H9 (cell line): ENCODE measurements at places on chromosomes 1 and 21. TPM values are rescaled to one million over a fixed set of nuclear protein-coding genes. Genes with fewer than 3 reads are reported as not detected.

NRAS gene
- 72.9 and 73.4 TPM in 2 replicates for total RNA-seq

SMIM1 gene
- total RNA-seq = 5.3 and 7.3 TPM in 2 replicates

SLC5A3 gene
- 11.4 and 12.3 TPM in 2 replicates for total RNA-seq

ADAM30 gene
- total RNA-seq = not detected in 2 replicates

C1QB gene
- not detected in 2 replicates for total RNA-seq

FCRL6 gene
- total RNA-seq = not detected in 2 replicates

HOOK1 gene
- 31.0 and 42.0 TPM in 2 replicates for total RNA-seq

RAB4A gene
- 64.2 and 66.7 TPM in 2 replicates for total RNA-seq

DNA sequence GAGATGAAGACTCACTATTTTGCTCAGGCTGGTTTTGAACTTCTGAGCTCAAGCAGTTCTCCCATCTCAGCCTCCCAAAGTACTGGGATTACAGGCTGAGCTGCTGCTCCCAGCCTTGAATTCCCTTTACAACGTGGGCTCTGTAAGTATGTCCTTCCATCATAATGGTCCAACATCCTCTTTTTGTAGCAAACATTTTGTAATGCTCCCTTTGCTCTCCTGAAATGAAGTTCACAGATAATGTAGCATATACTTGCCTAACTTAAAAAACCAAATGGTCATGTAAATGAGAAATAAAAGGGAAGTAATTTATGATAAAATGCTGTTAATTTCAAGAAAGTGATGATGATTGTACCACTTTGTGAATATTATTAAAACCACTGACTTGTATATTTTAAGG, 30.5 kb upstream of the THEM4 start:
- no peak overlapping the region for H3K27ac ChIP-seq
- H3K27me3 ChIP-seq = no peaks in the 10 kb centered on the region
- no peak overlapping the region for H3K4me3 ChIP-seq
- H3K36me3 ChIP-seq = no peaks in the 10 kb centered on the region
- no peaks in the 10 kb centered on the region; the same call in 1 of the 2 replicates for H3K4me1 ChIP-seq

DNA sequence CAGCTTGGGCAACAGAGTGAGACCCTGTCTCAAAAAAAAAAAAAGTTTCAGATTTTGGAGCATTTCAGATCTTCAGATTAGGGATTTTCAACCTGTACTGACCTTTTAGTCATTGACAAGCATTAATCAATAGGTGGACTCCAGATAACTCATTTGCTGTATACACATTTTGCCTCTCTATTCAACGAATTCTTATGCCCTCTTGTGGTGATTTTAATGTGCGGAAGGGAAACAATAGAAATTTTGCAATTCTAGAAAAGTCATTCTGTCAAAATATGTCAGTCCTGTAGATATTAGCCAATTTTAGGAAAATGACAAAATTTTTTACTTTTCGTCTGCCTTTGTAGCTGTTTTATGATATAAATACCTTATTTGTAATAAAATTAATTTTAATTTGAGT, 11.6 kb upstream of the OR2G2 start:
- H3K27me3 ChIP-seq = no peaks in the 10 kb centered on the region
- no peak overlapping the region for H3K4me3 ChIP-seq
- no peaks in the 10 kb centered on the region; the same call in 1 of the 2 replicates for H3K4me1 ChIP-seq
- H3K36me3 ChIP-seq = no peaks in the 10 kb centered on the region

DNA sequence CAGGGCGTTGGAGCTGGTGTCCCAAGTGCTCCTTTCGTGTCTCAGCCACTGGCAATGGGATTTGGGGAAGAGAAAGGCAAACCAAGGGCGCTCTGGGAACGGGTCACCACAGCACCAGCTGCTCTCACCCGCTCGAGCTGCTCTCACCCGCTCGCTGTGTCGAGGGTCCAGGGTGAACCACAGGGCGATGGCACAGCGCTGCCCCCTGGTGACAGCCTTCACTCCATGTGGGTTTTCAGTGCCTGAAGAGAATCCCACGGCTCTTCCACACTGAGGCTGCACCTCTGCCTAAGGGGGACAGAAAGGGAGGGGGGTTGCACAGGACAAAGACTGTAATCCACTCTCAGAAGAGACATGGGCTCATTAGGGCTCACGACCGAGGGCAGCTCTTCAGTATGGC, 7.1 kb upstream of the CLDN19 start:
- H3K27ac ChIP-seq = no peak overlapping the region
- peaks cover 52% of the 10 kb centered on the region for H3K36me3 ChIP-seq
- peak; percentile 71 for DNase-seq
- H3K4me1 ChIP-seq = no peaks in the 10 kb centered on the region

DNA sequence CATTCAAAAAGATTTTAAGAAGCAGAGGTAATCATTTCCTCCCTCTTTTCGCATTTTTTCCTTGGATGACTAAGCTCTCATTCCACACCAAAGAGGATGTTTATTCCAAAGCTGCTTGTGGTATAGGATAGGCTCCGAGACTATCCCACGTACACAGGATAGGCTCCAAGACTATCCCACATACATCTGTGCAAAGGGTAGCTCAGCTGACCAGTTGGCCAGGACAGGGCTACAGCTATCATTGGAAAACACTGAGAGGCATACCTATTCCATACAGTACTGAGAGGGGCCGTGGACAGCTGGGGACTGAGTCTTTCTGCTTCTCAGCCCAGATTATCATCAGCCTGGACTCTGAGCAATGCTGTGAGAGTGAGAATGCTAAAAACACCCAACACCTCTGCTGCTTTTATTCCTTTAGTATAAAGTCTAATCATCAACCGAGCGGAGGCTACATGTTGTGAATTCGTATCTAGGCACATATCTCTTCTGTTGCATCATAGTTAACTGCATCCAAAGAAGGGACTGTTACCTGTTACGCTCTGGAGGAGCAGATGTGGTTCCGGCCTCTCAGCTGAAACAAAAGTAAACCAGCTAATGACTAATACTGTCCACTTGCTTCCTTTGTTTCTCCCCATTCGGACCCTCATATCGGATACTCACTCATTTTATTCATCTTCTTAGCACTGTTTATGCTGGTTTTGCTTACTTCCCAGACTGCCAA, 141.0 kb downstream of the TNFSF18 start:
- DNase-seq = no peak
- no peak overlapping the region for H3K4me3 ChIP-seq
- H3K27ac ChIP-seq = no peak overlapping the region

DNA sequence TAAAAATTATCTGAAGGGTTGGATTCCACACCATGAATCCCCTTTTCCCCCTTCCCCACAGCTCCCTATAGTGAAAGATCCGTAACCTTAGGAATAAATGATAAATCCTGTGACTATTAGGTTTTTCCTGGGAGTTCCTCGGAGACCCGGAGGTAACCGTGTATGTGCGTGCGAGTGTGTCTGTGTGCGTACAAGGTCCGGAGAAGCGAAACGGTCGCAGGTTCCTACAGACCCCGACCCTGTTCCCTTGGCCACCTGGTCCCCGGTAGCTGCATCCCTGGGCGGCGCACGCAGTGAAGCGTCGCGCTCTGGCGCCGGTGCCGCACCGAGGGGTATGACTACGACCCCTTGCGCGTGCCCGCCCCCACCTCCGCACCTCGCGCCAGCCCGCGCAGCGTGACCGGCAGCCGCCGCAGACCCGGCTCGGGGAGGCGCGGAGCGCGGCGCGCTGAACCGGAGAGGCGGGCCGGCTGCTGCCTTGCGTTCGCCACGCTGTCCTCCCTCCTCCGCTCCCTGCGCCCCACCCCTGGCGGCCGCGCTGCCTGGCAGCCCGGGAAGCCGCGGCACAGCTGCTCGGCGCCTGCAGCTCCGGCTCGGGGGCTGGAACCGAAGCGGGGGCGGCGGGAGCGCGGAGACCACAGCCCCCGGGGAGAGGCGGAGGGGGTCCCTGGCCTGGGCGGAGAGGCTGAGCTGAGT, at the start of gene AK5:
Gene AK5, plus strand, starts transcription at position 529 of the 696 bp plus-strand sequence. CDS start 295 bp downstream, outside the sequence.
- H3K4me3 ChIP-seq = peak within 1 kb of the TSS; percentile 88
- DNase-seq = peak; percentile 53
- no peak within 1 kb of the TSS for H3K27ac ChIP-seq

- no peaks in the 10 kb centered on the region for H3K27me3 ChIP-seq
- no peak overlapping the region for H3K27ac ChIP-seq
Measured at GRCh38 chr1:23575226-23575810, 16.0 kb upstream of the ID3 start.

DNA sequence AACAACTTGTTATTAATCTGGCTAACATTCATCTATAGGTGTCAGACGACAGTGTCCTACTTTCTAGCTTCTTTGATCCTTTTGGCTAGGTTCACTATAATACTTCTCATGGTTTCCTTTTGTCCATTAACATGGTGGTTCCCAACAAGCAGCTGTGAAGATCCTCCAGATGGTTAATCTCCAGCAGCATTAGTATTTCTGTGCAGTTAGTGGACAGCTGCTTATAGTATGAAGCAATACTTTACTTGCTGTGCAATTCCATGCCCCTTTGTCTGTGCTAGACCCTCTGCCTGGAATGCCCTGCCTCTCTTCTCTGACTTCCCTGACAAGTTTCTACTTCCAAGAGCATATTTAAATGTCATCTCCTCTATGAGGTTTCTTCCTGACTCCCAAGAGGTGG, 41.7 kb upstream of the ARHGAP29 start:
- H3K36me3 ChIP-seq = no peaks in the 10 kb centered on the region
- H3K4me1 ChIP-seq = no peaks in the 10 kb centered on the region
- no peak overlapping the region for H3K4me3 ChIP-seq

GRCh38 chr1:39852214-39852791, 31.0 kb downstream of the TRIT1 start:
- H3K27ac ChIP-seq = no peak overlapping the region
- no peak overlapping the region for H3K4me3 ChIP-seq
- H3K36me3 ChIP-seq = peaks cover 50% of the 10 kb centered on the region
- no peak for DNase-seq
- no peaks in the 10 kb centered on the region for H3K27me3 ChIP-seq

- no peak for DNase-seq
- H3K27me3 ChIP-seq = no peaks in the 10 kb centered on the region
- H3K27ac ChIP-seq = no peak overlapping the region
- H3K4me3 ChIP-seq = no peak overlapping the region
Measured at GRCh38 chr1:167258858-167259257, 38.2 kb downstream of the POU2F1 start.

- no peak overlapping the region for H3K27ac ChIP-seq
- H3K4me1 ChIP-seq = peaks cover 6% of the 10 kb centered on the region; the same call in 1 of the 2 replicates
- no peak for DNase-seq
- H3K4me3 ChIP-seq = no peak overlapping the region
- H3K36me3 ChIP-seq = no peaks in the 10 kb centered on the region
Measured at GRCh38 chr1:89812992-89813391, 7.8 kb upstream of the LRRC8D start.

- H3K27me3 ChIP-seq = no peaks in the 10 kb centered on the region
- no peak overlapping the region for H3K4me3 ChIP-seq
- H3K4me1 ChIP-seq = no peaks in the 10 kb centered on the region
- no peak for DNase-seq
- no peak overlapping the region for H3K27ac ChIP-seq
- H3K36me3 ChIP-seq = peaks cover 30% of the 10 kb centered on the region
Measured at GRCh38 chr1:27755865-27756264, 17.2 kb upstream of the STX12 start.

DNA sequence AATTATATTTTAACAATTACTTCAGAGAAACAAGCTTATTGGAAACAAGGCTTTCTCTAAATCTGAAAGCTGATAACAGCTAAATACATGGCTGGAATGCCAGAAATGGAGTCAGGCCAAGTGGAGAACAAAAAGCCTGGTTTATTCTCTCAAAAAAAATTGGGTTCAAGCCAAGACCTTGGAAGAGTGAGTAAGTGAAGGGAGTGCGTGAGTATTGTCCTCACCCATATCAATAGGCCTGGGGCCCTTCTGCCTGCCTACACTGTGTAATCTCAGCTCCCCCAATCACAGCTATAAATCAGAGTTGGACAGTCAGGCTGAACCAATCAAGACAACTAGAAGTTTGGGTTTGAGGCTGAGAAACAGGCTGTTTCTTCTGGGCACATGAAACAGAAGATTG, 7.4 kb downstream of the KYAT3 start:
- peak overlapping the region; percentile 33 for H3K27ac ChIP-seq
- H3K27me3 ChIP-seq = no peaks in the 10 kb centered on the region
- DNase-seq = no peak
- H3K36me3 ChIP-seq = peaks cover 45% of the 10 kb centered on the region

DNA sequence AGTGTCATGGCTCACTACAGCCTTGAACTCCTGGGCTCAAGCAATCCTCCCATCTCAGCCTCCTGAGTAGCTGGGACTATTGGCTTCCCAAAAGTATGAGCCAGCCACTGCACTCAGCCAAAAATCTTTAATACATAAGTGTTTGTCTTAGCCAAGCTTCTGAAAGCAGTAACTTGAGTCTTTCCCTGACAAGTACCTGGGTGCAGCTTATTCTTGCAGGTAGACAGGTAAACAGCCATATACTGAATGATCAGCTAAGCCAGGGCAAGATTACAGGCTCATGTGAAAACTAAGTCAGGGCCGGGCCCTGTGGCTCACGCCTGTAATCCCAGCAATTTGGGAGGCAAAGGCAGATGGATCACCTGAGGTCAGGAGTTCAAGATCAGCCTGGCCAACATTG, 7.8 kb downstream of the MEAF6 start:
- peaks cover 7% of the 10 kb centered on the region; the same call in 2 of the 3 replicates for H3K36me3 ChIP-seq
- no peaks in the 10 kb centered on the region for H3K4me1 ChIP-seq
- H3K27ac ChIP-seq = no peak overlapping the region
- H3K4me3 ChIP-seq = no peak overlapping the region
- DNase-seq = no peak

GRCh38 chr1:211531194-211532087, 39.5 kb upstream of the RD3 start:
- H3K36me3 ChIP-seq = no peaks in the 10 kb centered on the region
- no peaks in the 10 kb centered on the region for H3K4me1 ChIP-seq
- DNase-seq = no peak
- H3K4me3 ChIP-seq = no peak overlapping the region
- H3K27me3 ChIP-seq = no peaks in the 10 kb centered on the region

DNA sequence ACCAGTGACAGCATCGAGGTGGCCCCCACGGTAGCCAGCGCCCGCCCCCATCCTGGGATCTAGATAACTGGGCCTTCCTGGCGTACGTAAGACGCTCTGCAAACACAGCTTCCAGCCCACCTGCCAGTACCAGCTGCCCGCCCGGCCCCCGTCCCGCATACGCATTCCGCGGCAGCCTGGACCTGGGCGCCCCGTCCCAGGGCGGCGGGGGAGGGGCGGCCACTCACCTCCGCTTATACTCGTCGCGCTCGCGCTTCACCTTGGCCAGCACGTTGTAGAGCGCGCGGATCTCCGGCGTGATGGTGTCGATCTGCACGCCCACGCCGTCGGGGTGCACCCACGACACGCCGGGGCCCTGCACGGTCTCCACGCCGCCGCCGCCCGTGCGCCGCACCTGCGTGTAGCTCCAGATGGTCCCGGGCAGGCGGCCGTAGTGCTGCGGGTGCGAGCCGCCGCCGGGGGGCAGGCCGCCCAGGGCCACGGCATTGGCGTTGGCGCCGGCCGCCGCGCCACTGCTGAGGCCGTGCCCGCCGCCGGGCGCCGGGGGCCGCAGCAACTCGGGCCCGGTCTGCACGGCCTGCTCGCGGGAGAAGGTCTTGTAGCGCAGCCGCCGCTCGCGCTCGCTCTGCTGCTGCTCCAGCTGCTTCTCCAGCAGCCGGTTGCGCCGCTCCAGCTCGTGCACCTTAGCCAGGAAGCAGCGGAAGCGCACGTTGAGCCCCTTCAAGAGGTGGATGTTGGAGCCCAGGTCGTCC, 859 bp downstream of the IFFO2 start:
- H3K27me3 ChIP-seq = peaks cover 5% of the 10 kb centered on the region; the same call in 1 of the 2 replicates
- no peaks in the 10 kb centered on the region for H3K36me3 ChIP-seq
- peak overlapping the region; percentile 62 for H3K4me3 ChIP-seq
- H3K27ac ChIP-seq = no peak overlapping the region

- no peaks in the 10 kb centered on the region for H3K4me1 ChIP-seq
- DNase-seq = peak; percentile 15
- no peak overlapping the region for H3K4me3 ChIP-seq
- no peaks in the 10 kb centered on the region; the same call in 1 of the 2 replicates for H3K27me3 ChIP-seq
Measured at GRCh38 chr1:228031276-228031995, 24.6 kb downstream of the WNT3A start.
